EH (cell line): ENCODE measurements at places on chromosomes 1 and 21.

GRCh38 chr1:16981269-16981849, 939 bp upstream of the MFAP2 start:
- DNase-seq, result peak; percentile 96

DNA sequence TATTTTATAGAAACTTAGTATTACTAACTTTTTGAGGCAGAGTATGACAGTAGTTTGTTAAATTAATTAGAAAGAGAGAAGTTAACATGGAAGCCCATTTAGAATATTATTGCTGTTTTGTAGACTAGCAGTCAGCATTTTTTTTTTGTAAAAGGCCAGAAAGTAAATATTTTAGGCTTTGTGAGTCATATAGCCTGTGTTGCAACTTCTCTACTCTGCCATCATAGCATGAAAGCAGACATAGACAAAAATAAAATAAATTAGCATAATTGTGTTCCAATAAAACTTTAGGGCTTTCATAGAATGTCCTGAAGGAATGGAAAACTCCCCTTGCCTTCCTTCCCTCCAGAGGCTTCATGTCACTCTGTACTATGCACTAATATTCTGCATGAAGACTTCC, 12.3 kb upstream of the RGS4 start:
- DNase-seq, result peak; percentile 72

DNA sequence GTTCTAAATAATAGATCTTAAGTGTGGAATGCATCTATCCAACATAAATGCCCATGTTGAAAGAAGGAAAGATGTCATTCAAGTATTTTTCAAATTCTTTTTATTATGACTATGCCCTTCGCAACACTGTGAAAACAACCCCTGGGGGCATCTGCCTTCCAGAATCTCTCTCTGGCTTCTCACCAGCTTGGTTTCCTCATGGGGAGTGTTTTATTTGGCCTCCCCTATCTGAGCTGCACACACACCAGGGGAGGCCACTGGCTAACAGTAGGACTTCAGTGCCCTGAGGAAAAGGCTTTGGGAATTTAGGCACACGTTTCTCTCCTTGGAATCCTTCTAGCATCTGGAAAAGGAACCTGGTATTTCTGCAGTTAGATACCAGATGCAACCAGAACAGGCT, 130.6 kb downstream of the EDEM3 start:
- DNase-seq, result peak; percentile 83

DNA sequence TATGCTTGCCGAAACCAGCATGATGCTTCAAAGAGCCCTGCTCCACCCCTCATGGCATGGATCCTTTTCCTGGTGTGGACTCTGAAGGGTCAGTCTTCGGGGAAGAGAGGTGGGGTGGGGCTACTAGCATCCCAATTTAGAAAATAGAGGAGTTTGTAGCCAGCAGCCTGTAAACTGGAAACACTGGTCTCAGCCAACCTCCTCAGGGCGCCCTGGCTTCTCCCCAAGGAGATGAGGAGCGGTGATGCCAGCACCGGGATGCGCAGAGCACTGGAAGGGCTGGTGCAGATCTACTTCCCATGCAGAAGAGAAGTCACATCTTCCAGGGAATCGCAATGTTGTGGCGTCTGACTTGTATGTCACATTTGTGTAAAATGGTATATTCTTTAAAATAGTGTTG, 6.4 kb upstream of the IKBKE start:
- no peak for DNase-seq

DNA sequence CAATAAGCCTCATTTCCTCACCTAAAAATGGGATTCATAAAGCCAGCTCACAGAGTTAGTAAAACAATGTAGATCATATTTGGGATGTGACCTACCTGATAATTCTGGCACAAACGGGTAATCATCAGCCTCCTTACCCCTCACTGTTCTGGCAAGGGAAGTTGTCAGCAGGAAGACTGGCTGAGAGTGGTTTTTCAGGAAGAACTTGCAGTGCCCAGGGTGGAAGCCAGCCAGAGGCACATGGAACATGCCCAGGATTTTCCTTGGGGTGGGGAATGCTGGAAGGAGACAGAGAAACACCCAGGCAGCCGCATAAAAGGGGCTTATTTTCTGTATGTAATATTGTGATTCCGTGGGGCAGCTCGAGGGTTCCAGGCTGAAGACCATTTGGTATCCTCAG, 7.7 kb upstream of the SLC5A9 start:
- DNase-seq, result no peak

GRCh38 chr1:169460191-169460833, 25.4 kb downstream of the SLC19A2 start:
- DNase-seq, result peak; percentile 9

GRCh38 chr1:218887141-218887925, 286.3 kb upstream of the LYPLAL1 start:
- DNase-seq, result no peak

DNA sequence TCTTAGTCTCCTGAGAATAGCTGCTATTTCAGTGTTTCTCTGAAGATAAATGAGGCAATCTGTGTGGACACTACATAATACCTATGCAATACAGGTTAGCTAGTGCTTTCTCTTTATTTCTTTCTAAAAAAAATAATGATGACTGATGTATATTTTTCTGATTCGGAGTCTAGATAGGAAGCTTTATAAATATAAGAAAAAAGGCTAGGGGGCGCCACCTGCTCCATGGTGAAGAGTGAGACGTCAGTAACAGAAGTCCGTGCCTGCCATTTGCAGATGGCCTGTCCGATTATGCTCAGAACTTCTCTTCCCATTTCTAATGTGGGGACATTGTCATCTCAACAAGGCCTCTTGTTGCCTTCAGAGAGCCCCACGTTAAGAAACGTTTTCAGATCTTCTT, 26.4 kb downstream of the QSOX1 start:
- DNase-seq, result peak; percentile 27

- no peak for DNase-seq
These were observed 7.8 kb upstream of the ACTRT2 start for GRCh38 chr1:3013371-3014049.

GRCh38 chr1:40723196-40723955, 31.9 kb downstream of the NFYC start:
- DNase-seq, result no peak

GRCh38 chr1:83998498-83999315, at the start of gene TTLL7:
Gene TTLL7, minus strand, starts transcription at chr1:83999132. Its CDS starts 46,921 bp downstream, at chr1:83952211.
- peak; percentile 71 for DNase-seq

GRCh38 chr1:80468356-80468755, 1332.4 kb upstream of the ADGRL2 start:
- no peak for DNase-seq

DNA sequence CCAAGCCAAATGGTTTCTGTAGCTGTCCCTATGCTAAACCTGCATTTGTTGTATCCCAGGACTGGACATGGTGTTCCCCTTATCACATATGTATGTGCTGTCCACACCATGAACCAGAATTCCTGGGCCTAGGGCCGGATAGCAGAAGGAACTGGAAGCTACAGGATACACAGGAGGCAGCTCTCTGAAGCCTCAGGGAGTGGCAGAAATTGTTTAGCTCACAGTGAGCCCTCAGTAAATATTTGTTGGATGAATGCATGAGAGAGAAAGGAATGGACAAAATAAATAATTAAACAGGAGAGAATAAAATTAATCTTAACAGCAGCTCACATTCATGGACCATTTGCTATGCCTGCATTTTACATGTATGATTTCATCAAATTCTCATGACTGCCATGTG, 2.1 kb downstream of the NIPAL3 start:
- DNase-seq, result peak; percentile 84

DNA sequence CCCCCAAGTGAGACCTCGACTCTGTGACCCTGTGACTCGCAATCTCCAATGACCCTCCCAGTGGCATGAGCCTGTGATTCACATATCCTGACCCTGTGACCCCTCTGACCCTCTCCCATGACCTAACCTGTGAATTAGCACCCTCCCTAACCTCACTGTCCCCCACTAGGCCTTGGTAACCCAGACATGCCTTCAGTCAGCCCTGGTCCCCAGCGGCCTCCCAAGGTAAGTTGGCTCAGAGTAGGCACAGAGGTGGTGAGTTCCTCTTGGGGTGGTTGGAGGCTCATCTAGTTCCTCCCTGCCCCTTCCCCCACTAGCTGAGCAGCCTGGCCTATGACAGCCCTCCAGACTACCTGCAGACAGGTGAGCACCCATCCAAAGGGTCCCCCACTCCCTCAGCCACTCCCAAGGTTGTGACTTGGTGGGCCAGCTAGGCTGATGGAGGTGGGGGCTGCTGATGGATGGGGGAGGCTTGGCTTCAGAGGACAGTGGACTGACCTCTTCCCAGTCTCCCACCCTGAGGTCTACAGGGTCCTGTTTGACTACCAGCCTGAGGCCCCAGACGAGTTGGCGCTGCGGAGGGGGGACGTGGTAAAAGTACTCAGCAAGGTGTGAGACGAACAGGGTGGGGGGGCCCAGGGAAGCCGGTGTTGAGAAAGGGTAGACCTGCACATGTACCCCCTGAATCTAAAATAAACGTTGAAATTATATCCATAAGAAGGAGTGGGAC, 1.6 kb downstream of the SH3D21 start:
- no peak for DNase-seq

DNA sequence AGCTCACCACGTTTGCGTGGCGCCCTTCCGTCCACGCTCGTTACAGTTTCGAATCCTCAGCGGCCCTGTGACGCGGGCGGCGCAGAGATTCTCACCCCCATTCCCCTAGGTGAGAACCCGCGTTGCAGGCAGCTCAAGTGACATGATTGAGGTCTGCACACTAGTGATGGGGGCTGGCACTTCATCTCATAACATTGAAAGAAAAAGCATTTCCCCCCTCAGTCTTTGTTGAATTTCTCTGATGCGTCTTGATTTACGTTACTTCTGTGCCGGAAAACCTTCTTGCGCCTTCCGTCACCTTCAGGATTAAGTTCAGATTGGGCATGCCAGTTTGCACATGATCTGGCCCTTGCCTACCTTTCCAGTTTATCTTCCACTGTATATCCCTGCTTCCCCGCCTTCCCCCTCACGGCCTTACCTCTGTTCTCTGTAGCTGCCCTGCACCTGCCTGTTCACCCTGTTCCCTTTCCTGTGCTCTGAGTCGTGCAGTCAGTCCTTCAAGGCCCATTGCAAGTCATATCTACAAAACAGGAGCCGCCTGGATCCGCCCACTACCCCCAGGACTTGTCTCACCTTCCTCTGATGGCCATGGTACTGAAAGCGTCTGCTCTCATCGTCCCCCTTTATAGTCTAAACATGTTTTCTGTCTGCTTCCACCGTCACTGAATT, 1.1 kb downstream of the CTPS1 start:
- peak; percentile 59 for DNase-seq

GRCh38 chr21:23398726-23399125, 2208.6 kb downstream of the MRPL39 start:
- DNase-seq, result no peak

DNA sequence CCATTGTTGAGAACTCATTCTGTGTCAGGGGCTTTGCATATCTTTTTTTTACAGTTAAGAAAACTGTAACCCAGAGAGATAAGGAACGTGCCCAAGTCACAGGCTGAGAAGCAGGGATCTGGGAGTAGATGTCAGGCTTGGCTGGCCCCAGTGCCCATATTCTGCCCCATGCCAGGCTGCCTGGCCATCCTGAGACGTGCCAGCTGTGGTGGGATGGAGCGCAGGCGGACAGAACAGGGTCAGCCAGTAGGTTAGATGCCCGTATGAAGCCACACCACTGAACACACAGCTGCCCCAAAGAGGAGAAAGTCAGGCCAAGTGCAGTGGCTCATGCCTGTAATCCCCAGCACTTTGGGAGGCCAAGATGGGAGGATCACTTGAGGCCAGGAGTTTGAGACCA, 55.9 kb downstream of the SLC66A1 start:
- no peak for DNase-seq

GRCh38 chr1:214331827-214332423, 51.0 kb downstream of the SMYD2 start:
- peak; percentile 54 for DNase-seq

DNA sequence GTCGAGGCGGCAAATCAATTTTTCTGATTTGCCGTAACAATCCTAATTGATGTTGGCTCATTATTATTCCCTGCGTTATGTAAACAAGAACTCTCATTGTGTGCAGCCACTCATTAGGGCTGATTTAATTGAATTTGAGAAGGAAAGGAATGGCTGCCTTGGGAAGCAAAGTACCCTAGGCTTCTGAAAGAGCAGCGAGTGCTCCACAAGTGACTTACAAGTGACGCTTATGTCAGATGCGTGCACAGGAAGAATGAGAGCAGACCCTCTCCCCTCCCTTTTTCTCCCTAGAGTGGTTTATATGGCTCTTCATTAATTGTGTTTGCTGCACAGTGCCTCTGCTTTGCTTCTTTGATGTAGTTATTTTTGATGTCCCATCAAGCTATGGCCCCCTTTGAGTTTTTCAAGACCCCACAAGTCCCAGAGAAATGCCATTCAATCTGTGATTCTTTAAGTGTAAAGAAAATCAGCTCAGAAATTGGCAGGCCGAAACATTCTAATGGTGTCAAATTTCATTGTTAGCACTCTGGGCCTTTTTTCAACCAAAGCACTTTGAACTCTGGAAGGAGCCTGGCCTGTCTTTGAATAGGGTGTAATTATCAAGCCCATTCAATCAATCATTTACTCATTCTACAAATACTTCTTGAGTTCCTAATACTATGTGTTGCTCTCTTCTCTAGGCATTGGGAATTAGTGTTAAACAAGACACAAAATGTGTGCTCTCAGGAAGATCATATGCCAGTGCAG, 86.8 kb upstream of the VAV3 start:
- DNase-seq, result no peak

GRCh38 chr1:30087465-30087864, 635.9 kb downstream of the MATN1 start:
- DNase-seq, result peak; percentile 13

DNA sequence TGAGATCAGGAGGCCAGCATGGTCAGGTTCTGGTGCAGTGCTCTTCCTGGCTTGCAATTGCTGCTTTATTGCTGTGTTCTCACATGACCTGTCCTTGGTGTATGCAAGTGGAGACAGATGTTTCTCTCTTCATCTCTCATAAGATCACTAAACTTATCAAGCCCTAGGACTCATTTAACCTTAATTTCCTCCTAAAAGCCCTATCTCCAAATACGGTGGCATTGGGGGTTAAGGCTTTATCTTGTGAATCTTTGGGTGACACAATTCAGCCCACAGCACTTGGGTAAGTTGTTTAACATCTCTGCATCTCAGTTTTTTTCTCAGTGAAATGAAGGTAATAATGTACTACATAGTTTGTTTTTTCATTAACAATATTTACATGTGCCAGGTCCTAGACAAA, 152.4 kb downstream of the RWDD3 start:
- no peak for DNase-seq

- peak; percentile 13 for DNase-seq
These were observed 16.3 kb upstream of the ATP5PO start for GRCh38 chr21:33931799-33932390.

- peak; percentile 60 for DNase-seq
These were observed 15.0 kb upstream of the TGFB2 start for GRCh38 chr1:218330043-218330623.
